ENCODE measurements at places on chromosomes 2 and 18. TPM values are rescaled to one million over a fixed set of nuclear protein-coding genes. Genes with fewer than 3 reads are reported as not detected.

GRCh38 chr2:7012141-7012764 is 95.0 kb downstream of the RNF144A start:
- H3K27ac ChIP-seq, result no peak overlapping the region
- H3K27me3 ChIP-seq, result no peaks in the 10 kb centered on the region
- H3K36me3 ChIP-seq, result no peaks in the 10 kb centered on the region
- DNase-seq, result no peak
- no peaks in the 10 kb centered on the region for H3K4me1 ChIP-seq

DNA sequence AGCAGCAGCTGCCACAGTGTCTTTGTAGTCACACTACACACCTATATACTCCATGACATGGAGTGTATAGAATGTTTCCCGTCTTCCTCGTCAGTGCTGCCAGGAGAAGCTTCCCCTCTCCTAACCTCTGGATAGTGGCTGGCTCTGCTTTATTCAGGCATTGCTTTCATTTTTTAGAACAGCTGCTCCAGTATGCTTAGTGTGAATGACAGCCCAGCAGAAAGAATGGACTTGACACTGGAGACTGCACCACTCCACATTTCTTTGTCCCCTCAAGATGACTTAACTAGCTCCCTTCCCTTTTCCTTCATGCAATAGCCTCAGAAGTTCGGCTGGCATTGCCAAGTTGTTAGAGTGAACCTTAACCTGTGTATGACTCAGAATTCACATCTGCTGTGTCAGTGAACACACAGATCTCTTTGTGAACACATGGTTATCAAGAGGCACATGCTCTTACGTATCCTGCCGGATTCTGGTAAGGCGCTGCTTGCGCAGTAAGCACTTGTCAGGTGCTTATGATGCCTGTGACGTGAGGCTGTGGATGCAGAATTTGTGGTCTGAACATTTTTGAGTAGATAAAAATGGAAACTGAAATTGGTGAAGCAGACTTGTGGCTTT is 73.9 kb downstream of the NEDD4L start:
- H3K36me3 ChIP-seq, result no peaks in the 10 kb centered on the region
- peaks cover 11% of the 10 kb centered on the region for H3K4me1 ChIP-seq
- no peak for DNase-seq
- H3K27me3 ChIP-seq, result no peaks in the 10 kb centered on the region
- no peak overlapping the region for H3K4me3 ChIP-seq

GRCh38 chr2:152867397-152867796 is 149.0 kb downstream of the ARL6IP6 start:
- no peak overlapping the region for H3K4me3 ChIP-seq
- no peaks in the 10 kb centered on the region for H3K4me1 ChIP-seq
- no peaks in the 10 kb centered on the region for H3K27me3 ChIP-seq
- no peaks in the 10 kb centered on the region for H3K36me3 ChIP-seq
- no peak overlapping the region for H3K27ac ChIP-seq

DNA sequence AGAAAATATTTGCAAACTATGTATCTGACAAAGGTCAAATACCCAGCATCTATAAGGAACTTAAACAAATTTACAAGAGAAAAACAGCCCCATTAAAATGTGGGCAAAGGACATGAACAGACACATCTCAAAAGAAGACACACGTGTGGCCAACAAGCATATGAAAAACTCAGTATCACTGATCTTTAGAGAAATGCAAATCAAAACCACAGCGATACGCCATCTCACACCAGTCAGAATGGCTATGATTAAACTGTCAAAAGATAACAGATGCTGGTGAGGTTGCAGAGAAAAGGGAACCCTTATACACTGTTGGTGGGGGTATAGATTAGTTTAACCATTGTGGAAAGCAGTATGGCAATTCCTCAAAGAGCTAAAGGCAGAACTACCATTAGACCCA is 64.3 kb upstream of the RBMS1 start:
- H3K27me3 ChIP-seq, result no peaks in the 10 kb centered on the region
- H3K27ac ChIP-seq, result no peak overlapping the region
- H3K36me3 ChIP-seq, result no peaks in the 10 kb centered on the region

ABCG5 gene
- not detected for total RNA-seq

PLCL1 gene
- 1.6 TPM for total RNA-seq

DNA sequence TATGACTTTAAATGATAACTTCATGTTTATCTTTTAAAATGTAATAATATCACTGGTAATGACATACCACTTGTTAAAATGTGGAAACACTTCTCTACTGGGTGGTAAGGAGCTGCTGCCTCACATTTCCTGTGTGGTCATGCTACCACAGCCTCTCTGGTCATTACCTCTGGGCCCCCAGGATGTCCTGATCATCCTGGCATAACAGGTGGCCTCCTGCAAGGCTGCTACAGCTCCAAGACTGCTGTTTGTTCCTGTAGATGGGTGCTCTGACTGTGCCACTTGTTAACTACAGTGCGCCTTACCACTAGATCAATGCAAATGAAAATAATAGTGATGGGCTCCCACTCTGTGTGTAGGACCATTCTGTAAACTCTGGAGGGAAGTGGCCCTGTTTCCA is 500.2 kb upstream of the SPRED2 start:
- DNase-seq, result no peak
- no peak overlapping the region for H3K4me3 ChIP-seq
- H3K27me3 ChIP-seq, result peaks cover 1% of the 10 kb centered on the region

KCNE4 gene
- total RNA-seq, result not detected

- H3K27ac ChIP-seq, result no peak overlapping the region
- no peaks in the 10 kb centered on the region for H3K27me3 ChIP-seq
- DNase-seq, result no peak
- no peak overlapping the region for H3K4me3 ChIP-seq
These were observed 695.3 kb downstream of the SATB2 start for GRCh38 chr2:198762441-198762840.

GRCh38 chr18:11909591-11910026 is 1.5 kb upstream of the MPPE1 start:
- peak overlapping the region; percentile 87 for H3K4me3 ChIP-seq
- no peak for DNase-seq
- peaks cover 25% of the 10 kb centered on the region for H3K4me1 ChIP-seq
- H3K27ac ChIP-seq, result peak overlapping the region; percentile 91
- H3K36me3 ChIP-seq, result no peaks in the 10 kb centered on the region

DNA sequence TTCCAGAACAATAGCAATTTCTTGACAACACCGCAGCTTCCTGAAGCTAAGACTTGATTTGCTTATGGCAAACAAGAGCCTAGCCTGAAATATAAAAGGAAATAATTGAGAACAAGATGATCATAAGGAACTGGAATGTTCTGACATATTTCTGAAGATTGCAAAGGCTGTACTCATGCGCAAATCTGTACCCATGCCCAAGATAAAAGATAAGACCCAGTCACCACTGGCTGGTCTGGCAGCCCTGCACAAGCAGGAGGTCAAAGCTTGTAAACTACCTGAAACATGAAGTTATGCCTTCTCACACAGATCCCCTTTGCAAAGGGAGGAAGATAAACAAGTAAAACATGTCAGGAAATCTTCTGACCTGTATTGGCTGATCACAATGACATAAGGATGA is 160.8 kb upstream of the GYPC start:
- DNase-seq, result no peak
- H3K36me3 ChIP-seq, result no peaks in the 10 kb centered on the region
- H3K27me3 ChIP-seq, result no peaks in the 10 kb centered on the region
- no peaks in the 10 kb centered on the region for H3K4me1 ChIP-seq
- H3K4me3 ChIP-seq, result no peak overlapping the region

DNA sequence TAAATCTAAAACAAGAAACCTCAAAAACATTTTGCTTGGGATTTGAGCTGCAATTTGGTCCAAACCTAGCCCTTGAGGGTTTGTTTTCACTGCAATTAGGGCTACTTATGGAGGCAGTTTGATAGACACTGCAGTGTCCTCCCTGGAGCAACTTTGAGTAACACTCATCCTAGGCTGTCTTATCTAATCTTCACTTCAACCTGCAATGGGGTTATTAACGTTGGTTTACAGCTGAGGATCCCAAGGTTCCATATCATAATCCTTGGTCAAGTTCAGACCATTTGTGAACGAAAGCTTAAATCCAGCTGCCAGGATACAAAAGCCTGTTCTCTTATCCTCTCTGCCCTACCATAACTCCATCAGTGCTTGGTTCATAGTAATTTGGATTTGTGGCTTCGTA is 2.5 kb downstream of the ANXA4 start:
- peaks cover 20% of the 10 kb centered on the region for H3K4me1 ChIP-seq
- no peak for DNase-seq
- H3K4me3 ChIP-seq, result peak overlapping the region; percentile 1
- peak overlapping the region; percentile 49 for H3K27ac ChIP-seq
- H3K36me3 ChIP-seq, result peaks cover 2% of the 10 kb centered on the region
- no peaks in the 10 kb centered on the region for H3K27me3 ChIP-seq

- H3K27ac ChIP-seq, result no peak overlapping the region
- peaks cover 3% of the 10 kb centered on the region for H3K36me3 ChIP-seq
- H3K4me1 ChIP-seq, result peaks cover 34% of the 10 kb centered on the region
- DNase-seq, result no peak
- H3K4me3 ChIP-seq, result no peak overlapping the region
These were observed 37.4 kb downstream of the LYPD6B start for GRCh38 chr2:149075853-149076252.

SERPINB13 gene
- total RNA-seq, result not detected

KLHL29 gene
- total RNA-seq, result 0.81 TPM

DNA sequence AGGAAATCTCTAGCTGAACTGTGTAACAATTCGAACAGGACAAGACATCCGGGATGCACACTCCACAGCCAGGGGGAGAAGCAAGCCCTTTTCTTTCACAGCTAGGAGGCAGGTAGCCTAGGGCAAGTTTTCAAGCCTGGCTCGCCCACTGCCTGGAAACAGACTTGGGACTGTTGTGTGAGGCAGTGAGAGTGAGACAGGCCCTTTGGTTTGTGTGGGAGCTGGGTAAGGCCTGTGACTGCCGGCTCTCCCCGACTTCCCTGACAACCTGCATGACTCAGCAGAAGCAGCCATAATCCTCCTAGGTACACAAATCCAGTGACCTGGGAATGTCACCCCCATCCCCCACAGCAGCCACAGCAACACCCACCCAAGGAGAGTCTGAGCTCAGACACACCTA is 179.7 kb downstream of the WDPCP start:
- H3K27ac ChIP-seq, result no peak overlapping the region
- H3K36me3 ChIP-seq, result no peaks in the 10 kb centered on the region
- 0 out of 2 replicates have a peak, but pooled peaks cover 9% of the 10 kb centered on the region for H3K4me1 ChIP-seq
- H3K4me3 ChIP-seq, result no peak overlapping the region

WNT10A gene
- 1.2 TPM for total RNA-seq

DNA sequence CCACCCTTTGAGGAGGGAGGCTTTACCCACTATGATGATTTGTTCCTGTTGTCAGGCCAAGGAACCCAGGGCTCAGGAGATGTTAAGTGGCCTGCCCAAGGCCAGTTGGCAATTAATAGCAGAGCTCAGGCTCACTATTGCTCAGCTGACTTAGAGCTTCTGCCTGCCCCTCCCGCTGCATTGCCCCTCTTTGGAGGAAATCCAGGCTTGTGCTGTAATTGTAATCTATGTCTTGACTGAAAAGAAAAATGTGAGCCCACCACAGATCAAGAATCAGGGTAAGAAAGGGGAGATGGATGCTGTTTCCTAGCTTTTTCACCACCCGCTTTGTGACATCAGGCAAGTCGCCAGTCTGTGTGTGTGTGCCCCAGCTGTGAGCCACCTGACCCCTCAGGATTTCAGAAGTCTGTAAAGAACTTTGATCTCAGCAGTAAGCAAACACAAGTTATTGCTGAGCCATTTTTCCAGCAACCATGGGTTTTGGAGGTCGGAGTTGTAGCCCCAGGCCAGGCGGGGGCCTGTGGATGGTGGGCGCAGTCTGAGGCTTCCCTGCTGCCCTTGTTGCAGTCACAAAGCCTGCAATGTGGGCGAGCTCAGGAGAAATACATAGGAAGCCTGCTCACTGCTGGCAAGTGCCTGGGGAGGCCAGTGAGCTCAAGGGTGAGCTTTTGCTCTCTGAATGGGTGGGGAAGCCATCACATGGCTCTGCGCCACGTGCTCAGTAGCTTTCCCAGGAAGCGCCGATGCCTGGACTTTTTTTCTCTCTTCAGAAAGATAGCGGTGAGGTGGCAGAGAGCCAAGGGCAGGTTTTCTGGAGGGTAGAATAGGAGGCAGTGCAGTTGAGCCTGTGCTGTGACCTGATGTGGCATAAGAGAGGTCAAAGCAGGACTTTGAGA is 6.1 kb downstream of the CABLES1 start:
- peak; percentile 64 for DNase-seq
- no peaks in the 10 kb centered on the region for H3K27me3 ChIP-seq
- peaks cover 48% of the 10 kb centered on the region for H3K4me1 ChIP-seq
- peaks cover 5% of the 10 kb centered on the region for H3K36me3 ChIP-seq

AFG3L2 gene
- total RNA-seq, result 72.0 TPM

ABCB11 gene
- total RNA-seq, result not detected

DNA sequence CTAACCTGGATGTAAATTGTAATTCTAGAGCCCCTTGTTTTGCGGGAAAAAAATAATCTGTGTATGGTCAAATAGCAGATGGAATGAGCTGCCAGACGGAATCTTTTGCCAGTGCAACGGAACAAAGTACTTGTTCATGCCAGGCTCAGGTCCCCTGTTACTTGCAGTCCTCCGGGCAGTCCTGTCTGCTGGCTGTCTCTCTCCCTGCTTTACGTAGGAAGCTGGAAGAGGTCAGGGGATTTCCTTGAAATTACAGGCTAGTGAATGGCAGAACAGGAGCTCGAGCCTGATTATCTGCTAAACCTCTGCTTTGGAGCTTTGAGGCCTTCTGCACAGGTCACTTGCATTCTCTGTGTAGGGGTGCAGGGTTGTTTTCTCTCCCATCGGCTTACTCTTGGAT is 54.8 kb downstream of the LRRFIP1 start:
- no peaks in the 10 kb centered on the region for H3K36me3 ChIP-seq
- H3K4me3 ChIP-seq, result no peak overlapping the region
- H3K27ac ChIP-seq, result no peak overlapping the region
- no peaks in the 10 kb centered on the region for H3K4me1 ChIP-seq
- no peaks in the 10 kb centered on the region for H3K27me3 ChIP-seq

INPP5D gene
- total RNA-seq, result not detected

DNA sequence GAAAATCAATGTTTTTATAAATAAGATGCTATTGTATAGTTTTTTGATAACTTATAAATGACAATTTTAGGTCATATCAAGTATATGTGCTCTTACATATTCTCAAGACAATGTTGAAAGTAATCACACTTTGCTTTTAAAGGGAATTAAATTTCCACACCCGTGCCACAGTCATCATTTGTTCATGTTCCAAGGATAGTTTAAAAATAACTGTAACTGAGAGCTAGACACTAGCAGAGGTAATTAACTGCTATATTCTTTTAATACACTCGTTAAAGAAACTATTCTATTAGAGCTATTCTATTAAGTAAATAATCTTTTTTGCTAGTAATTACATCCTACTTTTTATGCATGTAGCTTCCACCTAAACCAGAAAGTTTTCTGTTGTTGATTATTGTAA is 18.0 kb downstream of the GEN1 start:
- no peak overlapping the region for H3K27ac ChIP-seq
- no peak for DNase-seq
- no peak overlapping the region for H3K4me3 ChIP-seq
- no peaks in the 10 kb centered on the region for H3K36me3 ChIP-seq
- H3K27me3 ChIP-seq, result no peaks in the 10 kb centered on the region
- H3K4me1 ChIP-seq, result no peaks in the 10 kb centered on the region

GRCh38 chr2:159982270-159982669 is 80.1 kb downstream of the PLA2R1 start:
- no peak overlapping the region for H3K27ac ChIP-seq
- DNase-seq, result no peak
- H3K4me1 ChIP-seq, result no peaks in the 10 kb centered on the region
- H3K36me3 ChIP-seq, result no peaks in the 10 kb centered on the region

Measured in Caco-2 (cell line).